ENCODE measurements at places on chromosomes 5 and 9.
A peak's percentile ranks its signal among the peaks of the same experiment; 100 is the strongest.

- no peak for DNase-seq
These were observed 29.3 kb downstream of the SLC44A1 start for GRCh38 chr9:105273731-105274130.

GRCh38 chr9:95830768-95831167, 44.7 kb upstream of the ERCC6L2 start:
- DNase-seq: no peak

DNA sequence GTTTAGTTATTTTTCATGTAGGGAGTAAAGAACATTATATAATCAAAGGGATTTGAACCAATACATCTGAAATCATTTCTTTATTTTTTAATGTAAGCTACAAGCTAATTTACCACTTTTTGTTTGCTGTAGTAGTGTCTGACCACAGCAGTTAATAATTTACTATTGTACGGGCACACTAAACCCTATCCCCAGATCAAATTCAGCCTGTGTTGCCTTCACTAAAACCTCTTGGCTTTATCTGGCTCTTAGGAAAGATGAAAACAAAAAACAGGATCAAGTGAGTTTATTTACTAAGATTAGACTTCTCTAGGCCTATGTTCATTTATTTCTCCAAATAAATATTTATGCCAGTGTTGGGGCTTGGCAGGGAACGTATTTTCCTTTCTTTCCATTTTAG, 384.1 kb downstream of the EBF1 start:
- no peak for DNase-seq

GRCh38 chr9:71726723-71727122, 41.6 kb downstream of the CEMIP2 start:
- no peak for DNase-seq

DNA sequence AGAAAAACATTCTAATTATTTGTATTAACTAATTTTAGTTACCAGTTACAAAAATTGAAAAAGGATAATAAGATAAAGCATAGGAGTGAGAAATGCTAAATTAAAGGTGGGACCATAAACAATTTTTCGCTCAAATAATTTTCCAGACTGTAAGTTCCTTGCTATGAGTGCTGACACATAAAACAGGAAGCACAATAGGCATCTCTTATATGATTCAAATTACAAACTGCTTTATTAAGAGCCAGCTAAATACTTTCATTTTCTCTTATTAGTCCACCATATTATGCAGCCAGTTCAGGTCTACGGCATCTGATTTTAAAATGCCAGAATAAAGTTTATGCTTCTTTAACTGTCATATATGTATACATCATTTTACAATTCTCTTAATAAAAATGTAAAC, 4.4 kb downstream of the RC3H2 start:
- DNase-seq: no peak

- DNase-seq: no peak
These were observed 138.0 kb downstream of the MTX3 start for GRCh38 chr5:79853028-79853427.

- DNase-seq: peak; percentile 22
These were observed 119.6 kb upstream of the NFIB start for GRCh38 chr9:14433351-14434157.

- no peak for DNase-seq
These were observed 80.4 kb upstream of the PRSS3 start for GRCh38 chr9:33714989-33715388.

DNA sequence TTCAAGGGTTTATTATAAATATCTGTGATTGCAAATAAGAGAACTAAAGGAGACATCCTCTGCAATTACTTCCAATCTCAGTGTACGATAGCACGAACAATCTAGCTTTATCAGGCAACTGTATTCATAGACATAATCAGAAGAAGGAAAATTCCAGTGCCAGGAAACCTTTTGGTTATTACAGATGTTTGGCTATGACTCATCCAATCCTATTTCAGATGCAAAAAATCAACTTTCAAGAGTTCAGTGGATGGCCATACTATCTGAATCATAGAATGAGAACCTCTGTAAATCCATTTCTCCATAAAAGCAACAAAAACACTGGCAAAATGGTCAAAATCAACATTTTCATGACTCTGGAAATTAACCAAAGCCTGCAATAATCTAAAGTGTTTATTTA, 37.9 kb downstream of the GAS1 start:
- no peak for DNase-seq

DNA sequence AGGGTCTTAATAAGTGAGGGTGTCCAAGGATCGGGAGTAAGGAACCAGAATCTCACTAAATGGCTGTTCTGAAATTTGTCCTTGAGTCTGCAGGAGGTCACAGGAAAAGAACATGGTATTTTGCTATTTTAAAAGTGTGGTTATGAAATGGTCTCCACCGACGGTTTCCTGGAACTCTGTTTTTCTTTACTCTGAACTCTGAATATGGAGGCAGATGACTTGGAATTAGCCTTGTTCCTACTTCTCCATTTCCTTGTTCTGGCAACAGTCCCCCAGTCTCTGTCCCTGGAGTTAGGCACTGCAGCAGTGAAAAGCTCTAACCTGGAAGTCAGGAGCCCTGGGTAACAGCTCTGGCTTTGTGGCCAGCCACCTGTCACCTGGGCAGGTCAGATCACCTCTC, 46.6 kb upstream of the C5orf58 start:
- DNase-seq: no peak

GRCh38 chr5:149406203-149406978, 27.3 kb upstream of the IL17B start:
- DNase-seq: no peak

- no peak for DNase-seq
These were observed 112.4 kb downstream of the SSBP2 start for GRCh38 chr5:81638471-81638870.

DNA sequence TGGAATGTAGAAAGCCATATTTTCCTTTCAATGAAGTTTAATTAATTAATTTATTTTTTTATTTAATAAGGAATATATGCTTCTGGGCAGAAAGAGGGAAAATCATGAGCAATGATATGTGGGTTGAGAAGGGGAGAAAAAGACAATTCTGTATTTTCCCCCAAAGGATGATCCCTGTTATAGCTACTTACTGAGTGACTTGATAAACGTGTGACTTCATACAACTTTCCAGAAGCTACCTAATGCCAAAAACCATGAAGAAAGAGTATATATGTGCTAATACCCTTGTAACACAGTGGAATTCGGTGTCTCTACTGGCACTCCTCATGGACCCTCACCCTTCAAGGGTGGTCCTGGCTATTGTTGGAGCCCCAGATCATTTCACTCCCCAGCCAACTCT, 335.0 kb upstream of the KLF4 start:
- DNase-seq: no peak

DNA sequence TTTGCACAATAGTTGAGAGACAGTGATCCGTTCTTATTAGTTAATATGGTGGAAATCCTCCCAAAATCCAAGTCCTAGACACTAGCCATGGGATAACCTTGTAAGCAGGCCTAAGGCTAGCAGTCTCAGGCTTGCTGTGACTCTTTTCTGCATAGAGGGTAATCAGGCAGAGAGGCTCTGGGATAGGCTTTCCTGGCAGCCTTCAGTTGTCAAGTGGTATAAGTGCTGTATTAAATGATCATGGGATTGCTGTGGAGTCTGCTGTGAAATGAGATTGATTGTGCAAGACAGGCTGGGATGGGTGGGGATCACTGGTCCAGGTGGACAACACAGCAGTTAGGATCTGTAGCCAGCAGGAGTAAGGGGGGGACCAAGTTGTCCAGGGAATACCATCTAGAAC, 416.4 kb downstream of the TLE4 start:
- DNase-seq: no peak

DNA sequence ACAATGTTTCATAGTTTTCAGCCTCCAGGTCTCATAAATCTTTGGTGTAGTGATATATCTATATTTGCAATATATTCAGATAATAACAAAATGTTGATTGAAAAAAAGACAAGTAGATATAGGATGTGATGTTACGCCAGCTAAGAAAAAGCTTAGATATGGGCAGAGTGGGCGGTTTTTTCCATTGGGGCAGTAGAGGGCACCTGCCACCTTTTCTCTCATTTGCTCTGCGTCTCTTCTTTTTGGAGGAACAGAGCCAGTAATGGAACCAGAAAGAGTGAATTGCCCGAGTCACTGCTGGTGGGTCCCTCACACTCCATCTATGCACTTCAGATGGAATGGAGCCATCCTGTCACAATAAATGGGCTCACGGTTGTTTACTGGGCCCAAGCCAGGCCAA, 62.1 kb upstream of the FANCC start:
- no peak for DNase-seq

- DNase-seq: no peak
These were observed 43.2 kb downstream of the WWC1 start for GRCh38 chr5:168334695-168335094.

- DNase-seq: no peak
These were observed 579.5 kb downstream of the CAAP1 start for GRCh38 chr9:26313108-26313507.

DNA sequence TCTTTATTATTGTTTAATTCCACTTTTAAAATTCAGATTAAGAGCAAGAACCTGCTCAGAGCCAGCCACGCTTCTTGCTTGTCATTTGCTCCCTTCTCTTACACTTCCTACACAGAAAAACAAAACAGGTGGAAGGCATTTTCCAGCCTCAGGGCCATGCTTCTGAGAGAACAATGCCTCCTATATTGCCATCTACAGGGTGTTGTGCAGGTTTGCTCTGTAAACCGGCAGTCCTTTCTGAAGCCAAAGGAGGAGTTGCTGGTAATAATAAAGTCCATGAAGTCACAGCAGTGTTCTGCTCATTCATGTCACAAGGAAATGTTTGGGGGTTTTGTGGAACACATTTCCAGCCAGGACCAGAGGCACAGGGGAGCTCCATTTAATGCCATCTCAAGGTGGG, 16.1 kb upstream of the PRLR start:
- no peak for DNase-seq

DNA sequence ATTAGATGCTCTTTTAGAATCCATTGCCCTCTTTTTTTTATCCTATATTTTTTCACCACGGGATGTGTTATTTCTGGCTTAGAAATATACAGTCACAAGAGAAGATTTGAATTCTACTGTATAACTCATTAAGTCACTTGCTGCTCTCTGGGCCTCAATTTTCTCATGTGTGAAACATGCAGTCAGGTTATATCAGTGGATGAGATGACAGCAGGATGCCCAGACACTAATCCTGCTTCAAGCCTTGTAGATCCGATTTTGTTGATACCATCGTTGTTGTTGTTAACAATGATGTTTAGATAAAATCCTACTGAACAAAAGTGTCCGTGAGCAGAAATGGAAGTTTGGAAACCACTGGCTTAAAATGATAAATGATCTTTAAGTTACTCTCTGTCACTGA, 421.9 kb upstream of the DMAC1 start:
- DNase-seq: no peak

DNA sequence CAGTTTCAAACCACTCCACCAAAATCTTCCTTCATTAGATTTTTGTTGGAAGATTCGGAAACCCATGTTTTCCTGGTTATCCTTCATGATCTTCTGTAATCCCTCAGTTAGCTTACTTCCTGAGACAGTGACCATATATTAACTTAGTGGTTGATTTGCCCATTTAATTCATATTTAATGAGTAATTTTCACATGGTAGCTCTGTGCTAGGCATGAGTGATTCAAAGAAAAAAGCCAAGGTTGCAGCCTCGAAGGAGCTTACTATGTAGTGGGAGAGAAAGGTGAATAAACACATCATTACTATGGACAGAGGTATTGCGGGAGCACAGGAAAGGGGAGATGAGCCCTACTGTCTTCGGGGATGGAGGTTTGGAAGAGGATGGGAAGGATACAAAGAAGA, 158.5 kb downstream of the TLE1 start:
- no peak for DNase-seq

GRCh38 chr9:80843028-80843427, 846.3 kb downstream of the TLE1 start:
- DNase-seq: no peak

DNA sequence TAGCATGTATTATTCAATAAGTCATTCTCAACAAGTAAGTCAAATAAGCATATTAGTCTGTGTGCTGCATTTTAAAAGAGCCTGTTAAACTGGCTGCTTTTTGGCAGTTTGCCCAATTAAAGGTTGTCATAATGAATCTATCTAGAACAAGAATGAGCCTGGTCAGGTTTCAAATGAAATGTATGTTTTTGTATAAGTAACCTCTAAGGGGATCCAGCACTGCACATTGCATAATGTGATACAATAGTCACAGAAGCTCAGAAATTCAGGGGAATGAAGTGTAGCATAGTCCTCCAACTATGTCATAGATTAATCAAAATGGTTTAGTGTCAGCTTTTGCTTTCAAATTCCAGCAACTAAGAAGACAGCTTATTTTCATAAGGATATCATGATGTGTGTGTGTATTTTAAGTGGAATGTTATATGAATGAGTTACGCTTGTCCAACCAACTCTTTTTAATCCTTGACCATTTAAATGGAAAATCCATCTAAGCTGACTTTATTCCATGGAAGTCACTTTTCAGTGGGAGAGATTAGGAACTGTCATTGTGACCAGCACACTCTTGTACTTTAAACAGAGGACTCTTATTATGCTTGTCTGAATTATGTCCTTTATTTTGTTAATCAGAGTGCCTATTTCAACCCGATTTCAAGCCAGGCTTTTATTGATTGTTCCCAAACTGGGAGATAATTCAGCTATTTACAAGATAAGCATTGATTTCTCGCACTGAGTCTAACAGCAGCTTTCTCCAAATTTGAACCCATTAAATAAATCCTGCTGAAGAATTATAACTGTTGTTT, 283.9 kb upstream of the ADAMTSL1 start:
- peak; percentile 64 for DNase-seq

DNA sequence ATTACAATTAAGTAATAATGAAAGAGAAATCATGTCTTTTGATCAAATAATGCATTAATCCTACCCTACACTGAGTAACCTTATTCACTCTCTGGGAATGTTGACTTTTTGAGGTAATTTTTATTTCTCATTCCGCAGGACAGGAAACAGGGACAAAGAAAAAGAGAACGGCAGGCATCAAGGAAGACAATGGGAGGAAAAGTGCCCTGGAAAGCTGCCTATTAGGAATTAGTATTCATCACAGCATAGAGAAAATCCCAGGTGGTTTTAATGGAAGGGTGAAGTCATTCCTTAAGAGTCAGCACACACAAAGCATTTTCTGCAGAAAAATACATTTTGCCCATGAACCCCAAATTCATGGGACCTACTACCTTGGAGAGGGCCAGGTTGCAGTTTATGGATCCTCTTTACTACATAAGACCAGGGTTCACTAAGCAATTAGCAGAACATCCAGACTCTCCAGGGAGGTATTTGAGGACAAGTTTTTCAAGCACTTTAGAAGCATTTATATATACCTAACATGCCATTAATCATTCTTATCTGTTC, 9.4 kb downstream of the FSTL4 start:
- no peak for DNase-seq
